Smooth muscle cell of the brain vasculature (primary cell): ENCODE measurements at places on chromosomes 2 and 18.

GRCh38 chr18:38790303-38790702 lies 1224.7 kb upstream of the CELF4 start:
- DNase-seq = no peak

DNA sequence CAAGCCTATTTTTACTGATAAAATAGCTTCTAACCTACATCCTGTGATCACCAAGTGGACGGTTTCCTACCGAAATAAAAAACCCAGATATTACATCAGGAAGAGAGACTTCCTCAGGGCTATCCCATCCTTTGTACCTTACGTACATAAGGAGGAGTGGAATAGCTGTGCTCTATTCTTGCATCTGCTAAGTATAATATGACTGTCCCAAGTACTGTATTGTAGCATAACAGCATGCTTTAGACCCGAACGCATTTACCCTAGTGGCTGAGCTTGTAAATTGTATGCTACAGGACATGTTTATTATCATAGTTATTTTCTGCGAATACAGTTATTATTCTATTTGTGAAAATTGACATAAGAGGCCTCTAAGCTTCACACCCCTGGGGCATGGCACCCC lies 302.4 kb downstream of the CLIP4 start:
- no peak for DNase-seq

GRCh38 chr2:20519309-20519708 lies 72.4 kb downstream of the RHOB start:
- DNase-seq = no peak

DNA sequence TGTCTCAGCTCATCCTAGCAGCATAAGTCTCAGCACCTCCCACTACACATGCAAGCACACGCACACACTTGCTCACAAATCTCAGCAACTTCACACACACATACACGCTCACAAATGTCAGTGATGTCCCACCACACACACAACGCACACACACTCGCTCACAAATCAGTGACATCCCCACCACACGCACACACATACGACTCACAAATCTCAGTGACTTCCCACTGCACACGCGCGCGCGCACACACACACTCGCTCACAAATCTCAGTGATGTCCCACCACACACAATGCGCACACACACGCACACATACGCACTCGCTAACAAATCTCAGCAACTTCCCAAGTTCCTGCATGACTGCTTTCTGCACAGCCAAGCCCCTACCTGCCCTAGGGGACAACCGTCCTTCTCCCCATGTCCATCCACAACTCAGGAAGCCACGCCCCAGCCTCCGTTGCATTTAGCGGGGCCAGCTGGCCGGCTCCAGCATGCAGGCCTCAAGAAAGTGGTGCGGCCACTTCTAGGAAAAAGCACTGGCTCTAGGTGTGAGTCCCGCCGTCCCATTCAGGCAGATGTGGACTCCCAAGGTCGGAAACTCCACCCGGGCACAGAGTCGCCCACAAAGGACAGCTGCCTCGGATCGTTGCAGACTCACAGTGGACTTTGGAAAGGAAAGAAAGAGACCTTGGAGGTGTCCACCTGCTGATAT lies 180.1 kb upstream of the SALL3 start:
- no peak for DNase-seq

- no peak for DNase-seq
Measured at GRCh38 chr2:234075518-234075915, 25.0 kb downstream of the SPP2 start.

DNA sequence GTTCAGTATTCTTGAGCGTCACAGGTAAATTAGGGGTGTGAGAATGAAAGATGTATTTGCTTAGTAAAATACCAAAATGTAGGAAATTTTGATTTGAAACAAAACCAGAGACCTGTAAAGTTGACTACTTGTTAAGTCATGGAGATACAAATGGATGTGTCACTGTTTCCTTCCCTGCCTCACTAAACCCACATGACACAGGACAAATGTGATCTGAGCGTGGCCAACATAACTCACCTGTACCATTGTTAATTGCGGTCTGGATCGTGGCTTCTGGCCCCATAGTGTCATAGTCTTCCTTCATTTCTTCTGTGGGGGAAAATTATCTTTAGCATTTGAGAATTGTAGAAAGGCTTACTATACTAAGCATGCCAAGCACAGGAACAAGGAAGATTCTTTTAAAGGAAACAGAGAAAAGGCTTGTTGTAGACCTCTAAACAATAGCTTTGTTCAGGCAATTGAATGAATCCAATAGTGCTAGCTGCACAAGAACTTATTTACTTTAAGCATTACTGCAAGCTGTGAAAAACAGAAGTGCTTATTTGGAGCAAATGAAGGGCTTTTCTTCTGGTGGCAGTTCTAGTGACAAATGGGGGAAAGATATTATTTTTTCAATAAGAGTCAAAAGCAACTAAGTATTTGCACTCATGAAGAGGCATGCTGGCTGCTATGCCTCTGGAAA lies 95.2 kb downstream of the ZEB2 start:
- no peak for DNase-seq

- DNase-seq = no peak
Measured at GRCh38 chr2:24038786-24039499, 8.2 kb downstream of the WDCP start.

DNA sequence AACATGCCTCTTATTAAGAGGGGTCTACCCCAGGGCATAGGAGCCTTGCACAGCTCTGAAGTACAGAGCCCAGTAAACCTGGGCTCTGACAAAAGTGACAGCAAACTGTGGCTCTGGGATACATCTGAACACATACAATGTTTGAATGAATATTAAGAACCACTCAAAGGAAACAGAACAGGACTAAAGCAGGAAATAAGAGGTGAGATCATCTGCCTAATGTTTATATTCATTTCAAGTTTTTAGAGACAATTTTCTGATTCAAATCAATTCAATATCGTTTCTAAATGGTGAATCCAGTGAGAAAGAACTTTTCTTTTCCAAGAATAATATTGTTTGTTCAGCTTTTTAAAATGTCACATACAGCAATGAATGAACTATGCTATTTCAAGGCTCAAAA lies 136.7 kb upstream of the CAVIN2 start:
- no peak for DNase-seq

DNA sequence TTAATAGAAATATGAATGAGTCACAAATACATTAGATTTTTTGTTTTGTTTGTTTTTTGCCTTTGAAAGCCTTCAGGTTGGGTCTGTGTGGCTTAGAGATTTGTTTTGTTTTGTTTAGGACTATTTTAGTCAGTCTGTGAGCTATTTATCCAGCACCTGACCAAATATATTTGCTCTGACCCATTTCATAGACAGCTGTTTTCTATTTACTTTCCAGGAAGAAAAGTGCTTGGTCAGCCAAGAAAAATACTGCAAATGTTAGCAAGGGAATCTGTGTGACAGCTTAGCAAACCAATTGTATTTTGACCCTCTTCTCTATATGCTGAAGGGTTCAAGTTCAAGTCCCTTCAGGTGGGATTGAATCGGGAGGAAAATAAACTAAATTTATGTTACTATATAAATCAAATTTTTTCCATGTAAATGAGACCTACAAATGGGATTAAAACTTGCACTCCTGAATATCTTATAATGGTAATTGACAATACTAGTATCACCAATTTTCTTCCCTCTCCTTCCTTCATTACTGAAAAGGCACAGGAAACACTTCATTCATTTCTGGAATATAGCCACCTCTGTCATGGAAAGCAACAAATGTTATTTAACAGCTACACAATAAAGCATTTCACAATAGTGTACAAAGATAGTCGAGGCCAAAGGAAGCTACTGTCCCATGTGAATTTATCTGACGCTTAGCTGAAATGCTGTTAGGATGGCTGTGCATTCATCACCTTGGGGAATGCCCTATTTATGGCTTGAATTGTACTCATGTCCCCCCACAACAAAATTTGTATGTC lies 23.1 kb upstream of the KLF7 start:
- DNase-seq = peak; percentile 80

DNA sequence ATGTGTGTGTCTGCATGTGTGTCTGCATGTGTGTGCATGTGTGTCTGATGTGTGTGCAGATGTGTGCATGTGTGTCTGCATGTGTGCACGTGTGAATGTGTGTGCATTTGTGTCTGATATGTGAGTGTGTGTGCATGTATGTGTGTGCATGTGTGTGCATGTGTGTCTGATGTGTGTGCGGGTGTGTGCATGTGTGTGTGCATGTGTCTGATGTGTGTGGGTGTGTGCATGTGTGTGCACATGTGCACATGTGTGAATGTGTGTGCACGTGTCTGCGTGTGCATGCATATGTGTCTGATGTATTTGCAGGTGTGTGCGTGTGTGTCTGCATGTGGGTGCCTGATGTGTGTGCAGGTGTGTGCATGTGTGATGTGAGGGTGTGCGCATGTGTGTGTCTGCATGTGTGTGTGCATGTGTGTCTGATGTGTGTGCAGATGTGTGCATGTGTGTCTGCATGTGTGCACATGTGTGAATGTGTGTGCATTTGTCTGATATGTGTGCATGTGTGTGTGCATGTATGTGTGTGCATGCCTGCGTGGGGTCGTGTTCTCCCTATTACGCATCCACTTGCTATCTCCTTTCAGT lies 470.1 kb upstream of the HS6ST1 start:
- DNase-seq = no peak

DNA sequence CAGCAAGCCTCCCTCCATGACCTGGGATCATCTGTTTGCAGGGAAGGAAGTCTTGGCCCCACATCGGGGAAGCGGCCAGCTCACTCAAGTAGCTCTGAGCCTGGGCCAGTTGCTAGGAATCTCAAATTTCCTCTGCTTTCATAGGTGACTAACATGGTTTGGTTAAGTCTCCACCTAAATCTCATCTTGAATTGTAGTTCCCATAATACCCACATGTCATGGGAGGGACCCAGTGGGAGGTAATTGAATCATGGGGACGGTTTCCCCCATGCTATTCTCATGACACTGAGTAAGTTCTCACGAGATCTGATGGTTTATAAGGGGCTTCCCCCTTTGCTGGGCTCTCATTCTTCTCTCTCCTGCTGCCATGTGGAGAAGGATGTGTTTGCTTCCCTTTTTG lies 75.2 kb downstream of the LBH start:
- no peak for DNase-seq

DNA sequence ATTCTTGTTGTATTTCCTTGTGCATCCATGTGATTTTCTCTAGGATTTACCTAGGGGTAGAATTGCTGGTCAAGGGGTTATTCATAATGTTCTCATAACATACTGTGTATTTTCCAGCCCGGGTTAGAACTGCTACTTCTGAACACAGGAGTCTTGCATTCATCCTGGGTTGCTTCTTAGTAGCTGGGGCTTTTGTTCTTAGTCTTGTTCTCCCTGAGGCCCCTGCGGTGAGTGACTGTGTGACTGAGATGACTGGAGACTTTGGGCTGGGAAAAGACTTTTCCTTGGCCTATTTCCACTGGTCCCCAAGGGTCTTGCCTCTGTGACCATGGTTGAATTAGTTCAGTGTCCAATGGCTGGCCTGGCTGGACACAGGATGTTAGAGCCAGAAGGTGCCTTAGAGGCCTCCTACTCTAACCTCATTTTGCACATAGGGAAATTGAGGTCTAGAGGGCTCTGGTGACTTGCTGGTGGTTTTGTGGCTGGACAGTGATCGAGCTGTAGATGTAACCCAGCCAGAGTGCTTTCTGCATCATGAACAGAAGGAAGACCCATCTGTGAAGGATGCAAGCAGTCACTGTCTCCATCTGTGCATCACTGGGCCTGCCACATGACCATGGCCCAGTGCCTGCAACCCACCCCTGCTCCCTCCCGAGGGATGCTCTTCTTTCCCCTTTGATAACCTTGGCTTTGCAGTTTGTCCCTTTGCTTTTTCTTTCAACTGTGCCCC lies 233.3 kb downstream of the FHOD3 start:
- no peak for DNase-seq

DNA sequence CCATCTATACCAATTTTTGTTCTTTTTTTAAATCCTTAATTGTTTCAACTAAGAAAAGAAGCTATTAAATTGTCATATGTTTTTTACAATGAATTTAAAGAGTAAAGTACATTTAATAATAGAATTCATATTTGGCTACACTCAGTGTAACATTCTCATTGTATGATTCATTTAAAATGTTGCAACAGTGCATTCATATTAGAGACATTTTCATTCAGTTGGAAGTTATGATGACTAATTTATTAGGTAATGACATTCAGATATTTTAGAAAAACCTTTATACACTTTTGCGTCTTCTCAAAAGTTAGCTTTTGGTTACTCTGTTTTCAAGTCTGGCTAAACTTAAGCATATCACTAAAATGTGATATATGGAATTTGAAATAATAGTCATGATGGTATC lies 887.5 kb upstream of the NRXN1 start:
- DNase-seq = no peak

DNA sequence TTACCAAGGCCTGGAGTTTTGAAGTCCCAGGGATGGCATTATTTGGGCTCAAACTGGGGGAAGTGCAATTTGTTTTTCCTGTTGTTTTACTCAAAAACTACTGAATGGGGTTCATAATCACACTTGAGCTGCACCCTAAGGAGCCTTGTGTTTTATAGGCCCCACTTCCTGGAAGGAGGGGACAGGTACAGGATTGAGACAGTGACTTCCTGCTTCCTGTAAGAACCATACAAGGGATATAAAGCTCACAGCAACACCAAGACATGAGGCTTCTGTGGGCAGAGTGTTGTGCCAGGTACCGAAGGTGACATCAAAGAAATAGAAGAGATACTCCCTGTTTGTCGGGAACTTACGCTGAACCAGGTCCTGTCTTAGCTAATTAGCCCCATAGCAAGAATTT lies 70.4 kb upstream of the SKOR2 start:
- DNase-seq = no peak

DNA sequence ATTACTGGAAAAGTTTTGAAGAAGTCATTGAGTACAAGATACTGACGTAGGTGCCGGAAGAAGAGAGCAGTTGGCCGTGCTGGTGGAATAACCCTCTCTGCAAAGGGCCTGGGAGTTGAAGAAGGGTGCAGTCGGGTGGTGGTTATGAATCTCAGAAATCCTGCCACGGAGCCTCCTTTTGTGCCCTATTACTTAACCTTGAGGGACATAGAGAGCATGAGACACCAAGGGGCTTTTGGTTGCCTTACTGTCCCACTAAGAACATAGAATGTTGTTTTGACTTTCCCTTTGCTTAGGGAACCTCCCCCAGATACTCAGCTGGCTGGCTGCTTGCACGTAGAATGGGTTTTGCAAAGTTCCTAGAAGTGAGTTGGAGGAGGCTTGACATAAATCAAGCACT lies 1.3 kb upstream of the CD28 start:
- DNase-seq = no peak

- DNase-seq = no peak
Measured at GRCh38 chr18:54134053-54134452, 90.4 kb downstream of the MBD2 start.

DNA sequence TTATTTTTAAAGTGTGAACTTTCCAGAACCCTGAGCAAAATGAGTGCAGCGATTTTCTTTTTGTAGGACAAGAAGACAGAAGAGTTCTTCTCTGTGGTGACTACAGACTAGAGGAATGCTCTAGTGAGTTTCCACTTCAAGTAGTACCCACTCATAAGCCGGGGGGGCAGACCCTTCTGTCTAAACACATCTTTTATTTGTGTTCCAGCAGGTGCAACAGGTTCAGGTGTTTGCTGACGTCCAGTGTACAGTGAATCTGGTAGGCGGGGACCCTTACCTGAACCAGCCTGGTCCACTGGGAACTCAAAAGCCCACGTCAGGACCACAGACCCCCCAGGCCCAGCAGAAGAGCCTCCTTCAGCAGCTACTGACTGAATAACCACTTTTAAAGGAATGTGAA lies 25.2 kb downstream of the PTRHD1 start:
- no peak for DNase-seq

GRCh38 chr2:20652673-20653575 lies 2.0 kb upstream of the HS1BP3 start:
- DNase-seq = no peak

GRCh38 chr18:72742002-72742401 lies 125.8 kb downstream of the NETO1 start:
- no peak for DNase-seq
